ENCODE measurements at places on chromosomes 5 and 9.

GRCh38 chr5:119484884-119485283 lies 32.6 kb downstream of the HSD17B4 start:
- DNase-seq, result no peak

GRCh38 chr5:177440211-177440989 lies 6.2 kb upstream of the PRR7 start:
- peak; percentile 72 for DNase-seq

GRCh38 chr5:61020415-61020814 lies 75.4 kb downstream of the NDUFAF2 start:
- DNase-seq, result no peak

DNA sequence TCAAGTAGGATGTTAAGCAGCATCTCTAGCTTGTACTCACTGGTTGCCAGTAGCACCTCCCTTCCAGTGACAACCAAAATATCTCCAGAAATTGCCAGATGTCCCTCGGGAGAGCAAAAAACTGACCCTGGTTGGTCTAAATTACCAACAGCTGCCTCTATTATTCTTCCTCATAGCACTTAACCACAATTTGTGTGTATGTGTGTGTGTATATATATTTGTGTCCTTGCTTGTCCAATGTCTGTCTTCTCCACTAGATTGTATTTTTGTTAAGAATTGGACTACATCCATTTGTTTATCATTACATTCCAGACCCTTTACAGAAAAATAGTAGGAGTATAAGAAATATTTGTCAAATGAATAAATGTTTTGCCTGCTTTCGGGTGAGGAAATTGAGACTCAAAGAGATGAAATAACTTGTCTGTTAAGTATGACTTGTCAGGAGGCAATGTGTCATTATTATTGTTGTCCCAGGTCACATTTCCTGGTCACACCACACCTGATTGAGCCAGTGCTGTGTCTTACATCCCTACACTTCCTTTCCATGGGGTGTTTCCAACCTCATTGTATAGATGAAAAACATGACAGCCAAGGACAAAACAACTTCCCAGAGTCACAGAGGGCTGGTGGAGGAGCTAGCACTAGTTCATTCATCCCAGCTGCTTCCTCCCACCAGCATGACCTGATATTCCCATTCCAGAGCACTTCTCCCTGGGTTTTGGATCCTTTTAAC lies 11.4 kb upstream of the GRPEL2 start:
- no peak for DNase-seq

- no peak for DNase-seq
Observed at GRCh38 chr9:132007371-132008025, 72.2 kb downstream of the MED27 start.

DNA sequence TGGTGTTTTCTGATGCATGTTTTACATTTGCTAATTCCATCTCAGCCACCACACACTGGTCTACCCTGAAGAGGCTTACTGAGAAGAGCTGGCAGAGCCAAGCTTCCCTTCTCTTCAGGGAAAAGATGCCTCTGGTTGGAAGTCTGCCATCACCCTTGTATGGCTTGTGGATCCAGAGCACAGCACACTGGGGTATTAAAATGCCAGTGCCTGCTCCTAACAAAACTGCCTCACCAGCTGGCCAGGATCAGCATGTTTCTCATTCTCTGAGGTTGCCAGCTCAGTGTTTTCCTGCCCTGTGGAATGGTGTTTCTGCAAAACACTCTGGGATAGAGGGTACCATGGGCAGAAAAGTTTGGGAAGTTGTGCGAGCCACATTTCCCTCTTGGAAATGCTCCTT lies 31.6 kb upstream of the ZNF618 start:
- no peak for DNase-seq

DNA sequence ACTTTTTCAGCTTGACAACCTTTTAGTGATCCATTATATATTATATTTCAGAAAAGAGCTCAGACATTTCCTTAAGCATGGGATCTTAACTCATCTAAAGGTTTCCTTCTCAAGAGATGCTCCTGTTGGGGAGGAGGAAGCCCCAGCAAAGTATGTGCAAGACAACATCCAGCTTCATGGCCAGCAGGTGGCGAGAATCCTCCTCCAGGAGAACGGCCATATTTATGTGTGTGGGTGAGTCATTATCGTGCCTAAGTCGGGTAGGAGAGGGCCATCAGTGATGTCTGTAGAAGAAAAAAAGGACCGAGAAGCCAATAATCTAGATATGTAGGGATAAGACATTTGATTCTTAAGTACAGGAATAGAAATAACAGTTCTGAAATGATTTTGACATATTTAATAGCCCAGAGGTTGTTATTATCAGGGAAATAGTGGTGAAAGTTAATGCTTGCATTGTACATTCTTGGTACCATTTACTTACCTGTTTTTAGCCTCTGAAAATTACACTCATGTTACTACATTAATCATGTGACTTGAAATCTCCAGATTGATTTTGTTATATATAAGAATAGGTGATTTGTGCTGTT lies 28.2 kb downstream of the MTRR start:
- DNase-seq, result peak; percentile 15

GRCh38 chr9:132647355-132647754 lies 22.4 kb downstream of the DDX31 start:
- no peak for DNase-seq

GRCh38 chr5:80961376-80962281 lies 1.5 kb downstream of the RASGRF2 start:
- DNase-seq, result peak; percentile 51

- peak; percentile 70 for DNase-seq
Observed at GRCh38 chr5:67156976-67157583, 39.5 kb downstream of the CD180 start.

- DNase-seq, result no peak
Observed at GRCh38 chr5:106962464-106963230, 708.1 kb downstream of the EFNA5 start.

GRCh38 chr9:127506814-127507750 lies 55.8 kb downstream of the LRSAM1 start:
- DNase-seq, result no peak

DNA sequence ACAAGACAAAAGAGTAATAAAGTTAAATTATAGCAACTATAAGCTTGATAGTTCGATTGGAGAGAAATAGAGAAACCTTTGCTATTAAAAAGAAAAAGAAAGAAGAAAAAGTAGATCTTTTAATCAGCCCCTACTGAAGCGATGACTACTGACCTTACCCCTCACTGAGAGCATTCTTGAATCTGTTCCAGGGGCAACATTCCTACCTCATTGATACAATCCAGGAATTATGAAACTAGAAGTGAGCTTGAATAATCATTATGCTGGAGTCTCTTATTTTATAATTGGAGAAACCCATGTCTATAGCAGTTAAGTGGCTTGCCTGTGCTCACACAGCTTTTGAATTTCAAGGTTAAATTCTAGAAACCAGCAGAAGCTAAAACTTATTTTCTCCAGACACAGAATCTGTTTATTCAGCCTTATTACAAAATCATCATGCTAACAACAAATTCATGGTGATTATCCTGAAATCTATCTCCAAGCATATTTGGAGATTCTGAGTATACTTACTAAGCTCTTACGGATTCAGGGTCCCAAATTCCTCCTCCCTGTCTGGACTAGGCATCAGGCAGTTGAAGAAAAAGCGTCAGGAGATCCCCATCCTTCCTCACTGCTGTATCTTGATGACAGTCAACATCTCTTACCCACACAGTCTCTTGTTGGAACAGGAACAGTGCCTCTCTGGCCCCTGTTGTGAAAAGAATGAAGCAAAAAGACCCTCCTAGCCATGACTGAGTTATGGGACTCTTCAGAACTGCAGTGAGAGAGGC lies 547.6 kb upstream of the WWC1 start:
- no peak for DNase-seq

DNA sequence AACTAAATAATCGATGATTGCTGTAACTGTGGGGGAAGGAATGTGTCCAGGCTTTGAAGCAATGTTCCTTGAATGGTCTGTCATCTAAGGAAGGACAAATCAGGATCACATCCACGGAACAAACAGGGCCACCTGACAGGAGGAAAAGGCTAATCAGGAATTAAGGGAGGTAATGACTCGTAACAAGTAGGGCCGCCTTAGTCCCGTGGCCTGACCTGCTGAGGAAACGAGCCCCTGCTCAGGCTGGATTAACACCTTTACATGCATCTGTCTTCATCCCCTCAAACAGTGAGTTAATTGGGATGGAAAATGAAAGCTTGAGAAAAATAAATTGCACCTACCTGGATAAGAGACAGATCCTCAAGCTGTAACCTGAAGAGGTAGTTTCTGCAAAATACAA lies 227.8 kb downstream of the SEMA5A start:
- no peak for DNase-seq

DNA sequence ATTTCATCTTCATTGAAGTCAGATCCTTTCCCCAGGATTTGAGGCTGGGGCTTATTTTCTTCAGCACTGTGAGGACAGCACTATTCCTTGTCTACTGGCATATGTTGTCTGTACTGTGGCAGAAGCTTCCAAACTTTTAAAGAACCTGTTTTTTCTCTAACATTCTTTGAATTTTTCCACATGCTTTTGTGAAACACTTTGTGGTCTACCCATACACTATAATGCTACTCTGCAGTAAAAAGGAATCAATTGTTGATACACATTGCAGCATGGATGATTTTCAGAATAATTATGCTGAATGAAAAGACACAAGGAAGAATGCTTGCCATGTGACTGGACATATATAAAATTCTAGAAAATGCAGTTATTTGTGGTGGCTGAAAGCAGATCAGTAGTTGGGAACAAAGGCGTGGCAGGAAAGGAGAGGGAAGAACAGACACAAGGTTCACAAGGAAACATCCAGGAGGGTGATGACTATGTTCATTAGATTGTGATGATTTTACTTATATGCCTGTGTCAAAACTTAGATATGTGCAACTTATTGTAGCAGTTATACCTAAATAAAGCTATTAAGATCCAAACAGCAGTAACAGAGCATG lies 96.8 kb downstream of the WNK2 start:
- no peak for DNase-seq

- no peak for DNase-seq
Observed at GRCh38 chr9:127754099-127755060, 19.3 kb upstream of the TOR2A start.

GRCh38 chr5:66072031-66072430 lies 72.1 kb upstream of the SREK1 start:
- DNase-seq, result no peak

DNA sequence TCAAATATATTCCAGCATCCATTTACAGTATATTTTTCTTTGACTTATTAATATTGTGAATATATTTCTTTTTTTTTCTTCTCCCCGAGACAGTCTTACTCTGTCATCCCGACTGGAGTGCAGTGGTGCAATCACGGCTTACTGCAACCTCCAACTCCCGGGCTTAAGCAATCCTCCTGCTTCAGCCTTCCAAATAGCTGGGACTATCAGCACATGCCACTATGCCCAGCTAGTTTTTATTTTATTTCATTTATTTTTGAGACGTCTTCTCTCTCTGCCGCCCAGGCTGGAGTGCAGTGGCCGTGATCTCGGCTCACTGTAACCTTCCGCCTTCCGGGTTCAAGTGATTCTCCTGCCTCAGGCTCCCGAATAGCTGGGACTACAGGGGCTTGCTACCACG lies 7.4 kb upstream of the GLIPR2 start:
- no peak for DNase-seq

DNA sequence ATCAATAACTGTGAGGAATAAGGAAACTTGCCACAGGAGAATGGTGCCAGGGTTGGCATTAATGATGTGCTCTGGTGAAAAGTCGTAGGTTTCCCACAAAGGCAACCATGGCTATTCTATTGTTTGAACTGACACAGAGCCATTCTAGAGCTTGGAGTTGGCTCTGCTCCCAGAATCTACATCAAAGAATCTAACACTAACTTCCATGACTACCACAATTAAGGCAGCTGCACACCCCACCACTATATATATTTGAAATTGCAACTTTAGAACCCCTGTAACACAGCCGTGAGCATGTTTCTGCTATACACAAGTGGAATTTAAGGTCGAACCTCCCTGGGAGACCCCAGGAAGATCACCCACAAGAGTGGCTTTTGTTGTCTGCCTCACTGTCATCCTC lies 89.7 kb upstream of the CCDC152 start:
- DNase-seq, result no peak

- no peak for DNase-seq
Observed at GRCh38 chr5:96584712-96585111, 77.5 kb upstream of the CAST start.

- no peak for DNase-seq
Observed at GRCh38 chr5:140118302-140118936, 4.5 kb downstream of the PURA start.

DNA sequence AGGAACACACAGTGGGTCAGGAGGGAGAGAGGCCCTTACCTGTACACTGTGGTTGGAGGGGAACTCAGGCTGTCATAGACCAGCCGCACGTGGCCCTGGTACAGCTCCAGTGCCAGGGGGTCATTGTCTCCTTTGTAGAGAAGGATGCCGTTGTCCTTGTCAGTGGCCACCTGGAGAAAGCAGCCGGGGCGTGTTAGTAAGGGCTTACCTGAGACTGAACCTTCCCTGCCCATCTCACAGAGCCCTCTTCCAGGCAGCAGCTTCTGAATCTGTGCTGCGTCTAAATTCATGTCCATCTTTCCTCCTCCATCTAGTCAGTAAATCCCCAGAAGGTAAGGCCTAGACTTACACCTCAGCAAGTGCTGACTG lies 104.7 kb upstream of the PANK3 start:
- no peak for DNase-seq

GRCh38 chr5:175861337-175862130 lies 9.8 kb upstream of the CPLX2 start:
- DNase-seq, result no peak

DNA sequence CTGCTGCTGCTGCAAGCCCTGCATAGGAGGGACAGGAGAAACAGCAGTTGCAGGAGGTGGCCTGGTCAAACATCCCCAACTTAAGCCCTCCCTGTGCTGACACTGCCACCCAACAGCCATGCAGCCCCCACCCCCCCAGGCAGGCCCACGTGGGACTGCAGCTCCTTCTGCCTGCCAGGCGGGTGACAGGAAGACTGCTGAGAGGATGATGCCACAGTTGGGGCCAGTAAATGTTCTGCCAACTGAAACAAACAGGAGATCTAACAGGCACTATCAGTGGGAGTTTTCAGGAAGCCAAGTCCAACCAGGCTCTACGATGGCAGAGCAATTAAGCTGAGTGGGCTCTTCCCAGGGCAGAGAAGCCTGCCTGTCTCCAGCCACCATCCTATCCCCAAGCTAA lies 31.1 kb downstream of the DIRAS2 start:
- DNase-seq, result no peak

- DNase-seq, result no peak
Observed at GRCh38 chr9:7336356-7337065, 463.1 kb downstream of the DMAC1 start.

- DNase-seq, result no peak
Observed at GRCh38 chr5:38148021-38148625, 110.2 kb upstream of the EGFLAM start.

GRCh38 chr9:70079417-70080037 lies 35.9 kb downstream of the MAMDC2 start:
- DNase-seq, result no peak

- DNase-seq, result no peak
Observed at GRCh38 chr5:133801955-133802751, 166.3 kb downstream of the C5orf15 start.

- no peak for DNase-seq
Observed at GRCh38 chr5:7000310-7000709, 287.1 kb downstream of the TENT4A start.

GRCh38 chr9:126470241-126470993 lies 143.3 kb upstream of the LMX1B start:
- peak; percentile 35 for DNase-seq

- peak; percentile 10 for DNase-seq
Observed at GRCh38 chr5:60945813-60946187, 795 bp downstream of the NDUFAF2 start.

- DNase-seq, result peak; percentile 46
Observed at GRCh38 chr5:98769210-98769958, 4.1 kb upstream of the RGMB start.

- DNase-seq, result no peak
Observed at GRCh38 chr5:38948501-38948900, 102.7 kb downstream of the OSMR start.
